ENCODE measurements at places on chromosomes 11 and 22. TPM values are rescaled to one million over a fixed set of nuclear protein-coding genes. Genes with fewer than 3 reads are reported as not detected.

DNA sequence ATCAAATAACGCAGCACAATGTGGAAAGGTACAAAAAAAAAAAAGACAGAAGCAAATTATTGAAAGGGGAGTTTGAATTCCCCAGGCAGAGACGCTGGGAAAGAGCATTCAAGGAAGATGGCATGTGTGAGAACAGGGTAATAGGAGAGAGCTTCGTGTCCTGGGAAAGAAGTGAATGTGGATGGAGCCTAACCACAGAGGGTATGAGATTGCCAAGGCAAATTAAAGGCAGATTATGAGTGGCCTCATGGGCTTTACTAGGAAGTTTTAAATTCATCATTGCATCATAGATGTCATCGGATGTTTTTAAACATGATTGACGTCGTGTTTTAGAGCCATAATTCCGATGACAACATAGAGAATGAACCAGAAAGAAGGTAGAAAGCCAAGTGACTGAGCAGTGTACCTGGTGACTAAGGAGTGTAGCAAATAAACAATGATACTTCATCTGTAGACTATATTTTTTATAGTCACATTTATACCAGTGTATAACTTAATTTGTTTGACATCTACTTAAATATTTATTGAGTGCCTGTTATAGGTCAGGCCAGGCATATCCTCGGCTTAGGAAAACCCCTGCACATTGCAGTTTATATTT is 151.4 kb downstream of the MSANTD4 start:
- H3K4me3 ChIP-seq: no peak overlapping the region
- no peaks in the 10 kb centered on the region for H3K27me3 ChIP-seq
- no peak for DNase-seq
- no peaks in the 10 kb centered on the region for H3K4me1 ChIP-seq
- no peak overlapping the region for H3K27ac ChIP-seq

GRCh38 chr11:89495951-89496350 is 4.8 kb upstream of the NOX4 start:
- H3K27me3 ChIP-seq: peaks cover 15% of the 10 kb centered on the region
- H3K4me3 ChIP-seq: no peak overlapping the region
- no peaks in the 10 kb centered on the region for H3K36me3 ChIP-seq
- no peak for DNase-seq
- H3K4me1 ChIP-seq: no peaks in the 10 kb centered on the region

DNA sequence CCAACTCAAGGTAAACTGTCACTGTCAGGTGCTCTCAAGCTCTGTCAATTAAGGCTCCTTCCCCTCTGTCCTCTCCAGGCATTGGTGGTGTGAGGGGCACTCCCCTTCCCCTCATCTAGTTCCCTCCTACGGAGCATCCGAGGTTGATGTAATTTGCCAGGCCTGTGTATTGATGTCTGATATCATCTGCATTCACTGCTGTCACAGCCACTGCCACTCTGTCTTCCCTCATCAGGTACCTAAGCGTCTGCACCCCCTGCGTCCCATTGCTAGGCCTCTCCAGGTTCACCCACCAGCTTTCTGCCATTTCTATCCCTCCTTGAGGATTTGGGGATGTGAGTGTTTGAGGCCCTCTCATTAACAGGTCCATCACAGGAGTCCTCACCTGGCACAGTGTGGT is 50.0 kb upstream of the SYT13 start:
- DNase-seq: no peak
- H3K27me3 ChIP-seq: no peaks in the 10 kb centered on the region
- H3K4me3 ChIP-seq: no peak overlapping the region

GRCh38 chr11:113332023-113332422 is 17.6 kb downstream of the TTC12 start:
- H3K4me3 ChIP-seq: no peak overlapping the region
- DNase-seq: no peak
- no peaks in the 10 kb centered on the region for H3K27me3 ChIP-seq
- peaks cover 65% of the 10 kb centered on the region for H3K36me3 ChIP-seq
- H3K27ac ChIP-seq: no peak overlapping the region

GRCh38 chr22:46577368-46578249 is 40.2 kb upstream of the CELSR1 start:
- peaks cover 81% of the 10 kb centered on the region for H3K4me1 ChIP-seq
- peak overlapping the region; percentile 69 for H3K27ac ChIP-seq
- no peaks in the 10 kb centered on the region for H3K27me3 ChIP-seq
- DNase-seq: peak; percentile 38
- H3K4me3 ChIP-seq: peak overlapping the region; percentile 55

DNA sequence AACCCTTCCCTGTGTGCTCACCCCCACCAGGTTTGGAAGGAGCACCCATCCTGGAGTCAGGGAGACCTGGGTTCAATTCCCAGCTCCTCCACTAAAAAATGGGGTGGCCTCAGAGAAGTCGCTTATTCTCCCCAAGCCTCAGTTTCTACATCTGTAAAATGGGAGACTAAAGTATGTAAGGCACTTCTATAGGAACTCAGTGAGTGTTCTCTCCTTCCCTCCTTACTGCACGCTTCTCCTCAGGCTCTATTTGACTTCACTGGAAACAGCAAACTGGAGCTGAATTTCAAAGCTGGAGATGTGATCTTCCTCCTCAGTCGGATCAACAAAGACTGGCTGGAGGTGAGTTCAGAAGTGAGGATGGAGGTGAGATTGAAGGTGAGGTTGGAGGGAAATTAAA is 11.3 kb downstream of the NCF4 start:
- H3K4me3 ChIP-seq: no peak overlapping the region
- H3K4me1 ChIP-seq: peaks cover 41% of the 10 kb centered on the region
- no peaks in the 10 kb centered on the region for H3K27me3 ChIP-seq
- no peaks in the 10 kb centered on the region for H3K36me3 ChIP-seq
- DNase-seq: no peak
- H3K27ac ChIP-seq: no peak overlapping the region

- no peak overlapping the region for H3K4me3 ChIP-seq
- H3K27me3 ChIP-seq: no peaks in the 10 kb centered on the region
- H3K36me3 ChIP-seq: no peaks in the 10 kb centered on the region
- DNase-seq: no peak
Observed at GRCh38 chr11:23755769-23756168, 741.1 kb upstream of the LUZP2 start.

DNA sequence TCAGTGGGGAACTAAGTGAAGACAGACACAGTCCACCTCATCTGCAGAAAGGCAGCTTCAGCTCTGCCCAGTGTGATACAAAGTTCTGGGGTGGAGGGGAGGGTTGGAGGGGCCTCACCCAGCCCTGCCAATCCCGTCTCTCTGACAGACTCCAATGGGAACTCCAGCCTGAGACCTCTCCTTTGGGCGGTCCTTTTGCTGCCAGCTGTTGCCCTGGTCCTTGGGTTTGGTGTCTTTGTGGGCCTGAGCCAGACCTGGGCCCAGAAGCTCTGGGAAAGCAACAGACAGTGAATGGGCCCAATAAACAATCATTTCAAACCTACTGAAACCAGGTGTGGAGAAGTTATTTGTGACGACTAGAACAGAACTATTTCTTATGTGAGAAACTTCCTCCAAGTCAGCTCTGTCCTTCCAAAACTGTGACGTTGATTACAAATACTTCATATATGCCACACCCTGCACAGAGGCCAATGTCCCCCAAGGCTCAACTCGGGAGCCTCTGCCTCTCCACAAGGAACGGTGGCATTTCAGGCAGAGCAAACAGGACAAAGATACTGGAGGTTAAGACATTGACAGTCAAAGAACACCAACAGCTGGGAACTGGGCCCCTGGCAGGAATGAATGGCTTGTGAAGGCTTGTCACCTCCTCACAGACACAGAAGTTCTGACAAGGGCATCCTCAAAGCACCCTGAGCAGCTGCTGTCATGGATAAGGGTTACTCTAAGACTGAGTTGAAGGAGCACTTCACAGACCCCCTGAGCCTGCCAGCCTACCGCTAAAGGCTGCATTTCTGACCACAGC is 8.2 kb downstream of the ZP1 start:
- no peak overlapping the region for H3K4me3 ChIP-seq
- DNase-seq: no peak
- no peaks in the 10 kb centered on the region for H3K4me1 ChIP-seq
- no peak overlapping the region for H3K27ac ChIP-seq
- no peaks in the 10 kb centered on the region for H3K27me3 ChIP-seq

GRCh38 chr11:19924716-19925115 is 212.1 kb downstream of the NAV2 start:
- no peak for DNase-seq
- H3K36me3 ChIP-seq: no peaks in the 10 kb centered on the region
- no peaks in the 10 kb centered on the region for H3K4me1 ChIP-seq

DNA sequence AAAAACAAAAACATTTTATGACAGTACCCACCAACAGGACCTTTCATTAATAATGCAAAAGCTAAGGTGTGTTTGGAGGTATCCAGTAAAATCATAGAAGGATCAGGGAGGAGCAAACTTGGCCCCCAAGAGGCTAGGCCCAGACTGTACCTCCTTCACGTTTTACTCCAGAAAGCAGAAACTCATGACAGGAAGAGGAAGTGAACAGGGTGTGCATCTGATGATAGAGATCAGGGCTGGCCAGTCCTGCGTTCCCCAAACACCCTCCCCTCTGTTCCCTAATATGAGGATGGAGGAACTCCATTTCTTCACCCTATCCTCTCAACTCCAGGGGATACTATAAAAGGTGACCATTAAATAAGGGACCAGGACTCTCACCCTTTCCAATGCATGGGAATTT is 10.2 kb upstream of the MS4A12 start:
- H3K27me3 ChIP-seq: no peaks in the 10 kb centered on the region
- no peak for DNase-seq
- no peak overlapping the region for H3K27ac ChIP-seq
- no peak overlapping the region for H3K4me3 ChIP-seq
- H3K36me3 ChIP-seq: no peaks in the 10 kb centered on the region
- H3K4me1 ChIP-seq: peaks cover 3% of the 10 kb centered on the region

- no peak overlapping the region for H3K27ac ChIP-seq
- H3K4me1 ChIP-seq: peaks cover 21% of the 10 kb centered on the region
- H3K4me3 ChIP-seq: no peak overlapping the region
Observed at GRCh38 chr22:19871023-19871844, 16.6 kb upstream of the GNB1L start.

GRCh38 chr11:131653260-131653659 is 282.8 kb downstream of the NTM start:
- H3K27me3 ChIP-seq: peaks cover 11% of the 10 kb centered on the region
- H3K36me3 ChIP-seq: no peaks in the 10 kb centered on the region
- H3K4me1 ChIP-seq: no peaks in the 10 kb centered on the region
- no peak overlapping the region for H3K27ac ChIP-seq
- H3K4me3 ChIP-seq: no peak overlapping the region

- H3K27me3 ChIP-seq: no peaks in the 10 kb centered on the region
- H3K36me3 ChIP-seq: no peaks in the 10 kb centered on the region
- no peak overlapping the region for H3K4me3 ChIP-seq
- H3K27ac ChIP-seq: no peak overlapping the region
- H3K4me1 ChIP-seq: no peaks in the 10 kb centered on the region
- no peak for DNase-seq
Observed at GRCh38 chr11:133605482-133605881, 73.2 kb upstream of the OPCML start.

DNA sequence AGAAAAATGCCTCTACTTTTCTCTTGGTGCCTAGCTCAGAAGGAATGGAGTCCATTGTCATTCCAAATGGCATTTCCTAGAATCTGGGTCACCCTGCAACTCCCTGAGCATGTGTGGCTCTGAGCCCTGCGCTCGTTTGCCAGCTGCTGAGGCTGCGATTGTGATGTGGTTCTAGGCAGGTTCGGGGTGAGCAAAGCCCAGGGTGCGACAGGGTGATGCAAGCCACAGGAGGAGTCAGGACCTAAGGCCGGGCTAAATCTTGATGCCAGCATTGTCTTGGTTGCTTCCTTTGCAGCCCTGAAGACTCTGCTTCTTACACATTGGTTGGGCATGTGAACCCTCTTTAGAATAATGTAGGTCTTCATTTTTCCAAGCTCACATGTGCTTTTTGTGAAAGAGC is 131.0 kb downstream of the MORC2 start:
- no peaks in the 10 kb centered on the region for H3K4me1 ChIP-seq
- no peak overlapping the region for H3K27ac ChIP-seq
- H3K4me3 ChIP-seq: no peak overlapping the region
- H3K36me3 ChIP-seq: no peaks in the 10 kb centered on the region
- no peak for DNase-seq
- no peaks in the 10 kb centered on the region for H3K27me3 ChIP-seq

DNA sequence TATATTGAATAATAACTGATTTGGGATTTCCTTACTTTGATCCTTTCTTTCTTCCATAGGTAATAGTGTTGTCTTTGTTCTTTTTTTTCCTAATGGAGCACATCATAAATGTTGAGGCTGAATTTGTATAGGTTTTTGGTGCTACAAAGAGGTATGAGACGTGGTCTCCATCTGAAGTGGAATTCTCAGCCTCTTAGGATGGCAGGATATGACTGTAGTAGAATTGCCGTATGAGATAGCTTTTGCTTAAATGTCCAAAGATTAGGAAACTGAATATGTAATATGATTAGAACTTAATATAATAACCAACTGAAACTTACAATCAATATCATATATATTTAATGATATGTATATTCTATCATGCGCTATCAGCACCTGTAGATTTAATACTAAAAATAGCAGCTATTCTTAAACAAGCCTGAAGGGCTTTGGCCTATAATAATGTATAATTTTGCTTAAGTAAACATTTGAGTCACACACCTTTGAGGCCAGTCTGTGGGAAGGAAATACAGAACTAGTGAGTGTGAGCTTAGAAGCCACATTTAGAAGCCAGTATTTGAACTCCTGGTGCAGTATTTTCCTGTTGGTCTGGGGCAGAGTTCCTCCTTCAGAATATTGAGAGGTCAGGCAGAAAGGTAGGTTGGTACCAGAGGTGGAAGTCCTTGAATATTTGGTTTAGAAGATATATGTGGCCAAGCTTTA is 62.6 kb downstream of the SWAP70 start:
- no peaks in the 10 kb centered on the region for H3K27me3 ChIP-seq
- H3K27ac ChIP-seq: no peak overlapping the region
- H3K36me3 ChIP-seq: no peaks in the 10 kb centered on the region

GRCh38 chr11:3107608-3108182 is 50.5 kb upstream of the CARS1 start:
- H3K4me3 ChIP-seq: no peak overlapping the region
- H3K27me3 ChIP-seq: no peaks in the 10 kb centered on the region
- no peak overlapping the region for H3K27ac ChIP-seq

- H3K36me3 ChIP-seq: no peaks in the 10 kb centered on the region
- peaks cover 9% of the 10 kb centered on the region for H3K4me1 ChIP-seq
- H3K4me3 ChIP-seq: peak overlapping the region; percentile 45
- DNase-seq: no peak
- H3K27me3 ChIP-seq: peaks cover 15% of the 10 kb centered on the region
- peak overlapping the region; percentile 11 for H3K27ac ChIP-seq
Observed at GRCh38 chr11:130449310-130449990, 1.0 kb downstream of the ADAMTS15 start.

GRCh38 chr11:112773264-112773663 is 188.0 kb upstream of the NCAM1 start:
- H3K4me3 ChIP-seq: no peak overlapping the region
- H3K27me3 ChIP-seq: no peaks in the 10 kb centered on the region
- H3K27ac ChIP-seq: no peak overlapping the region
- DNase-seq: no peak
- H3K36me3 ChIP-seq: no peaks in the 10 kb centered on the region
- H3K4me1 ChIP-seq: no peaks in the 10 kb centered on the region

GRCh38 chr11:87454241-87454640 is 416.5 kb downstream of the TMEM135 start:
- no peaks in the 10 kb centered on the region for H3K36me3 ChIP-seq
- no peak for DNase-seq
- no peak overlapping the region for H3K4me3 ChIP-seq
- no peaks in the 10 kb centered on the region for H3K4me1 ChIP-seq

GAL gene
- 1.4 TPM for total RNA-seq

VSIG2 gene
- total RNA-seq: 16.0 TPM

SCGB1A1 gene
- 3.5 TPM for total RNA-seq

USP35 gene
- total RNA-seq: 8.0 TPM

AMBRA1 gene
- 27.2 TPM for total RNA-seq

ZNRF3 gene
- 8.8 TPM for total RNA-seq

CHID1 gene
- 92.7 TPM for total RNA-seq

LBHD1 gene
- 6.0 TPM for total RNA-seq

PARVA gene
- total RNA-seq: 85.1 TPM

GPR83 gene
- total RNA-seq: not detected

TYR gene
- not detected for total RNA-seq
